ENCODE measurements at places on chromosomes 13 and 19. TPM values are rescaled to one million over a fixed set of nuclear protein-coding genes. Genes with fewer than 3 reads are reported as not detected.
A peak's percentile ranks its signal among the peaks of the same experiment; 100 is the strongest.

KDM4B gene
- 9.5 TPM for total RNA-seq

NUFIP1 gene
- 1.4 TPM for total RNA-seq

NANOS3 gene
- total RNA-seq, result not detected

ZFP14 gene
- total RNA-seq, result 3.4 TPM

TMEM259 gene
- total RNA-seq, result 31.8 TPM

ZNF550 gene
- total RNA-seq, result 4.2 TPM

RNF113B gene
- total RNA-seq, result not detected

IQCN gene
- total RNA-seq, result 0.13 TPM

ZNF506 gene
- 5.5 TPM for total RNA-seq

GRCh38 chr19:12666265-12667048 is at the start of the genes MAN2B1 and WDR83:
TSS of gene MAN2B1 (minus strand) at chr19:12666742. CDS start at chr19:12666701, 41 bp downstream.
TSS of gene WDR83 (plus strand) at chr19:12666807. CDS start at chr19:12669791, 2,984 bp downstream.
- DNase-seq, result no peak

GRCh38 chr13:42992764-42993122 is 702 bp upstream of the EPSTI1 start:
- no peak for DNase-seq

GRCh38 chr19:10137751-10138682 is 18.3 kb upstream of the EIF3G start:
- no peak for DNase-seq

- DNase-seq, result no peak
These were observed at the start of gene KATNAL1 for GRCh38 chr13:30307194-30307970. TSS of gene KATNAL1 (minus strand) at chr13:30307551. CDS start at chr13:30283777, 23,774 bp downstream.

- no peak for DNase-seq
These were observed 4.4 kb downstream of the ATP12A start for GRCh38 chr13:24684600-24684998.

DNA sequence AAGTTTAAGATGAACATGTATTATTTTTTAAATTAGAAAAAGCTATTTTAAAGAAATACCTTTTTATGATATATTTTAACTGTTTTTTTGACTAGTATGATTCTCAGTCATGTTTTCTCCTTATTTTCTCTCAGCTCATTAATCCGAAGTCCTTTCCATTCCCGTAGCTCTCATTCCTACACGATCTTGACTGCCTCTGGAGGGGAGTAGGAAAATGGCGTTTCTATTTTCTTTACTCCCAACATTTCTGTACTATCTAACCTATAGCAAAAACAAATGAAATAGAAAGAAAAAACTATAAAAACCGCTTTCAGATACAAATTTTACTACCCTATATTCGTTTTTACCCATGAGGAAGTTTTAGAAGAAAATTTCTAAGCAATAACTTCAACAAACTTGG is 343.8 kb downstream of the RBM26 start:
- no peak for DNase-seq

GRCh38 chr13:76944456-76944855 is 3.9 kb upstream of the ACOD1 start:
- DNase-seq, result no peak

DNA sequence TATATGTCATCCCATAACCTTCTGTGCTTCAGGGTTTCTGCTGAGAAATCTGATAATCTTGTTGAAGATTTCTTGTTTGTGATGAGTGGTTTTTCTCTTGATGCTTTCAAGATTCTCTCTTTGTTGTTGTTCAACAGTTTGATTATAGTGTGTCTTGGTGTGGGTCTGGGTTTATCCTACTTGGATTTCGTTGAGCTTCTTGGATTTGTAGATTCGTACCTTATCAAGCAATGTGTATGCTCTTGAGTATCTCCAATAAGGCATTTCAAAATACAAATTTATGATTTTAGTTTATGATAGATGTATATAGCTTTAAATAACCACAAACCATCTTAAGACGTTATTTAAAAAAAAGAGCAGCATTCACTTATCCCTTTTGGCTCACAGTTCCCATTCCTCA is 57.5 kb downstream of the URI1 start:
- DNase-seq, result no peak

DNA sequence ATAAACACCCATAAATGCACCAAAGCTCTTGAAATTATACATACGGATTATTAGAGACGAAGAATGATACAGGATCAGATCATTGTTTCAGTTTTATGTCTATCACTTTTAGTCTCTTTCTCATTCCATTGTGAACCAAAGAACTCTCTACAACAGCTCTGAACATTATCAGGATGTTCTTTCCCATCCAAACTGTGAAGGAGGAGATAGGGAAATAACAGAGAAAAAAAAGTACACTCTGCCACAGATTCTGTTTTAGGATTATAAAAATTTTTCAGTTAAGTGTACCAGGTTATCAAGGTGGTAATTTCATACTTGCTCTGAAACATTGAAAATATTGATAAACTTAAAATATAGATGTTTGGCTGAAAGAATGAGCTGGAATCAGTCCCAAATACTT is 270.9 kb downstream of the MZT1 start:
- no peak for DNase-seq

GRCh38 chr13:105184201-105184600 is 1351.3 kb downstream of the EFNB2 start:
- no peak for DNase-seq

GRCh38 chr19:41401483-41401882 is 3.9 kb downstream of the BCKDHA start:
- DNase-seq, result peak; percentile 84

GRCh38 chr13:50085063-50085462 is 69.8 kb downstream of the KCNRG start:
- peak; percentile 53 for DNase-seq

DNA sequence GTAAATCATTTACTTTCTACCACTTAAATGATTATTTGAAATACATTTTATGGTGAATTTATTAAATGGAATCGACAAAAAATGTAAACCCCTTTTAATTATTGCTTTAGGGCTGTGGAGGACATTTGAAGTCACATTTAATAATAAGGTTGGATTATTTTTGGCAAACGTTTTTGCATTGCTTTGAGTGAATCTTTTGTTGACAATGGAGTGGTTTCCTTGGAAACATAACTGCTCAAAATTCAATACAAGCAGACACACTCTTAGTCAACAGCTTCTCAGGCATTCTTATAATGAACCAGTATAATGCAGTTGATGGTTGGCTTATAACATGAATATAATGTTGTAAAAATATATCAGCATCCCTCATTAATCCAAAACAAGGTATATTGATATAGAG is 104.7 kb downstream of the DCLK1 start:
- no peak for DNase-seq

GRCh38 chr13:75440100-75440499 is 41.9 kb downstream of the TBC1D4 start:
- no peak for DNase-seq

GRCh38 chr13:110524541-110525257 is 36.8 kb downstream of the RAB20 start:
- no peak for DNase-seq

DNA sequence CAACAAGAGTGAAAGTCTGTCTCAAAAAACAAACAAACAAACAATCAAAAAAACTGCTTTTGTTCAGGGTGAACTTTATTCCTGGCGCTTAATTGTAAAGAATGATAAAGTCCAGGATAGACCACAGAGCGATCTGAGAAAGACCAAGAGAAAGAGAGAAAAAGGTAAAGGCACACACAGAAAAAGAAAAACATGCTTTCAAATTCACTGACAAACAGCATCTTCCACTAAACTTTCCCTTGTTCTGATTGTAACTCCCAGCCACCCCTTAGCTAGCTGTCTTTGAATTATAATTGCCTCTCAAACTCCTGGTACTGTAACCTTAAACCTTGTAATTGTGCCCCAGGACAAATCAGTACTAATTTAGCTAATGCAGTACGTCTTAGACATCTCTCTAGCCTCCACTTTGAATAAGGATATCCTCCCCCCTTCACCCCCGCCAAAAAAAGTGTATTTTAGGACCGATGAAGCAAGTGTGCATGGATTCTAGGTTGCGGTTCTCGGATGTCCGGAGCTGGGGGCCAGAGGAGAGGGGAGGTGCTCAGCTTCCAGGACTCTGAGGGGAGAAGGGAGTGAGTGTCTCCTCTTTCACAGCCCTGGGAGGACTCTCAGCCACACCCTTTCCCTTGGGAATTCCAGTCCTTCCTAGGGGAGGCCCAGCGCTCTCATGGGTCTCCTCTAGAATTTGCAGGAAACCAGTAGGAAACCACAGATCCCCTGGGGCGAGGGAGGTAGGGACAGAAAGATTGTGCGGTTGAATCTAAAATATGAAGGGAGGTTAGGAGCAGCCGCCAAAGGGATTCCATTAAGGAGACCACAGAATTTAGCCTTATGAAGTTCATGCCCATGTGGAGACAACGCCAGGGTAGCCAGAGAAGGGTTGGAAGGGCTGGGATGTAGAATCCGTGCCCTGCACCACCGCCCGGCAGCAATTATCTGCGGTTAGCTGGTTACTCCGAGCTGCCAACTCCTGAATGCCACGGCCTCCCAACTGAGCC is 19.7 kb downstream of the ZNF536 start:
- no peak for DNase-seq

DNA sequence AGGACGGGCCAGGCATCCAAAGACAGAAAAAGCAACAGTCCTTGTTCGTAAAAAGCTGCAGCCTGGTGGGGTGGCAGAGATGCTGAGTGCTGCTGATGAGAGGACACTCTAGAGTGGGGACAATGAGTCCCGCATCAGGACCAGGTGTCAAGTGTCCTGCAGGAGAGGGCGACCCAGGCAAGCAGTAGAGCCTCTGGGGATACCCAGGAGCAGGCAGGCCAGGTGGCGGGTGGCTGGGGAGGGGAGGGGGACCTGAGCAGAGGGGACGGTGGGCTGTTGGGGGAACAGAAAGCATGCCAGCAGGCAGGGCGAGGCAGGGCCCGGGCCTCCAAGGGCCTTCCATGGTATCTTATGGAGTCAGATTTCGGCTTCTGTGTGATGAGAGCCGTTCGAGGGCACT is 35.8 kb downstream of the GGACT start:
- DNase-seq, result no peak

GRCh38 chr19:56177564-56178243 is 1.9 kb downstream of the GALP start:
- DNase-seq, result no peak

DNA sequence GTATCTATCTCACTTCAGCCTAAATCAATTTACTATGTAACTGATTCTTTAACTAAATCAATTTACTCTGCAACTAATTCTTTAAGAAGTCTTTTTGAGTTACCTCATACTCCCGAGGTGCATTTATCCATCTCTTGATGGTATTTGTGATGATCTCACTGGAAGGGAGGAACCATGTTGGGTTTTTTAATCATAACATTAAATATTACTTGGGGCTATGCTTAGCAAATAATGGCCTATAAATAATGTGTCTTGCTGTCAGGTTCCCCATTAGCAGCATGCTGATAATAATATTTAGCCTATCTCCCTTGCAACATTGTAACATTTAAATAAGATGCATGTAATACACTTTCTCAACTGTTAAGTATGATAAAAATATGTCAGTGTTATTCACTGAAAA is 411.3 kb downstream of the SLITRK1 start:
- DNase-seq, result no peak

GRCh38 chr13:88976466-88976865 is 1305.3 kb downstream of the SLITRK5 start:
- no peak for DNase-seq

DNA sequence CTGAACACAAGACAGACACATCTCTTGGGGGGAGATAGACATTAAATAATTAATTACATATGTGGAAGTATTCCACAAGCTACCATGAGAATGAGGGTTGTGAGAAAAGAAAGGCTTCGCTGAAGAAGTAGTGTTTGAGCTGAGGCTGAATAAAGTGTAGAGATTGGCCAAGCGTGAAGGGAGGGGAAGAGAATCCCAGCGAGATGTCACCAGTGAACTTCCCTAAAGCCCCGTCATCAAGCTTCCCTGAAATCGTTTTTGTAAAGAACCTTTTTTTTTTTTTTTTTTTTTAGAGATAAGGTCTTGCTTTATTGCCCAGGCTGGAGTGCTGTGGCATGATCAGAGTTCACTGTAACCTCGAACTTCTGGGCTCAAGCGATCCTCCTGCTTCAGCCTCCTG is 235.2 kb downstream of the KCNRG start:
- no peak for DNase-seq

DNA sequence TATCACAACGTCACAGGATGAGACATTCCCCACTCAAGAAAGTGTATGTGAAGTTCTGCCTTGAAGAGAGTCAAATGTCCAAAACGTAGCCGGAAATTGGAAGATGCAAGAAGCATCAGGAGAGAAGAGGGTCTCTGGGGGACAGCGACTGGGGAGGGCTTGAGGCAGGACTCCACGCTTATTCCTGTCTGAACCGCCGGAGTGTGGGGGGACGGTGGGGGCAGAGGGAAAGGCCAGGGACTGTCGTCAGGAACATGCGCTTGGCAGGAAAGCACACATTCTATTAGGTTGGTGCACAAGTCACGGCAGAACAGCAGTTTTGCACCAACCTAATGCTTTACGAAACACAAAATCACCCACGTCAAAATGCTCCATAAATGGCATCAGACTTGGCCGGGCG is 95.3 kb upstream of the TM9SF2 start:
- DNase-seq, result no peak

- DNase-seq, result no peak
These were observed 55.8 kb upstream of the RFXAP start for GRCh38 chr13:36763126-36763722.

GRCh38 chr13:94711561-94712286 is 621 bp downstream of the SOX21 start:
- peak; percentile 36 for DNase-seq

- DNase-seq, result no peak
These were observed 403.8 kb downstream of the ZNF536 start for GRCh38 chr19:30775956-30776355.

DNA sequence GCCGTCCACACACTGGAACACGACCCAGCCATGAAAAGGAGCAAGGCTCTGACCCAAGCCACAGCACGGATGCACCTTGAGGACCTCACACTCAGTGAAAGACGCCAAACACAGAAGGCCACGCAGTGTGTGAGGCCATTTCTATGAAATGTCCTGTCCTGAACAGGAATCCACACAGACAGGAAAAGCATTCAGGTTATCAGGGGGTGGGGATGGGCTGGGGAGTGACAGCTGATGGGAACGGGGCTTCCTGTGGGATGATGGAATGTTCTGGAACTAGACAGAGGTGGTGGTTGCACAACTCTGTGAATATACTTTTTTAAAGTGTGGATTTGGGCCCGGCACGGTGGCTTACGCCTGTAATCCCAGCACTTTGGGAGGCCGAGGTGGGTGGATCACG is 30.6 kb downstream of the GPX4 start:
- peak; percentile 74 for DNase-seq
